ENCODE measurements at places on chromosomes 2 and 18.

- DNase-seq, result peak; percentile 52
These were observed 83.0 kb upstream of the CHRNA1 start for GRCh38 chr2:174846941-174847938.

DNA sequence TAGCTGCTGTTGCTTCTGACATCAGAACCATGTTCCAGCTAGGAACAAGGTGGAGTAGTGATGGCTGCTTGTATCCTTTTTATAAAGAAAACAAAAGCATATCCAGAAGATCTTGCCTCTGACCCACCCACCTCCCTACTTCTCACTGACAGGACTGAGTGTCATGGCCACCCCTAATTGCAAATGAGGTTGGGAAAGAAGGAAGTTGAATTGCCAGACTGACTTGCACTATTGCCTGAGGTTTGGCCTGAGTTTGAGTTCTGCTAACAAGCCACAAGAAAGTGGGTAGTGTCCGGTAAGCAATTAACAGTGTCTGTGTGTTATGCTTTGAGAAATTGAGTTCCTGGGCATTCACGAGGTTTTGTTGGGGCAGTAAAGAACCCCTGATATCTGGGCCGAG lies 22.8 kb downstream of the SGPP2 start:
- no peak for DNase-seq

DNA sequence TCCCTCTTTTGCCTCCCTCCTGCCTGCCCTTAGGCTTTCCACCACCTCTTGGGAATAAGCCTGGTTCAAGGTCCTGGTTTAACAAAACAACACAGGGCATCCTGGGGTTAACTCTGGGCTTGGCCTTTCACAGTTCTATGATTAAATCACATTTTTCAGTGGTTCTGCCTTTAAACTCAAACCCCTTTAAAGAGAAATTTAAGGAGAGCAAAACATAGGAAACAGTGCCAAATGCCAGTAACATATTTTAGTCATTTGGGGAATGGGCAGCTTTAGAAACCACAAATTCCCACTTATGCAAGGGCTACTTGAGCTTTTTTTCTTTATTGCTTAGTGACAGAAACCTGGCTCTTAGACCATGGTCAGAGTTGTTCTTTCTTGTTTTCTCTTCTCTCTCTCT lies 112.2 kb upstream of the FZD5 start:
- DNase-seq, result peak; percentile 74

GRCh38 chr2:217897816-217898806 lies 104.7 kb downstream of the TNS1 start:
- no peak for DNase-seq

DNA sequence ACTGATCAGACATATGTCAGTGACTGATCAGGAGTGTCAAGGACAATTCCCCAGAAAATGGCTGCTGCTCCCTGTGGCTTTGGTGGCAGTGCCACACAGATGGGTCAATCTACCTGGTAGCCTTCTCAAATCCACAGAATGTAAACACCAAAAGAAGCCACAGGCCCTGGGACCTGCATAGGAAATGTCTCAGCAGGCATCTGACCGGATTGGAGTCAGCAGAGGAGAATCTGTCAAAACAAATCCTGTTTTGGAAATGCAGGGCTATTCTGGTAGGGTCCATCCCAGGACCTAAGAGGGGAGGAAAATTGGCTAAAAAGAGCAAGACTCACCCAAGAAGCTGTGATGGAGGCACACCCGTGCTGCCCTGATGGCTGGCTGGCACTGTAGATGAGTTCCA lies 189.7 kb downstream of the TMEM247 start:
- DNase-seq, result no peak

GRCh38 chr2:175036582-175037018 lies 31.4 kb upstream of the CHN1 start:
- no peak for DNase-seq

DNA sequence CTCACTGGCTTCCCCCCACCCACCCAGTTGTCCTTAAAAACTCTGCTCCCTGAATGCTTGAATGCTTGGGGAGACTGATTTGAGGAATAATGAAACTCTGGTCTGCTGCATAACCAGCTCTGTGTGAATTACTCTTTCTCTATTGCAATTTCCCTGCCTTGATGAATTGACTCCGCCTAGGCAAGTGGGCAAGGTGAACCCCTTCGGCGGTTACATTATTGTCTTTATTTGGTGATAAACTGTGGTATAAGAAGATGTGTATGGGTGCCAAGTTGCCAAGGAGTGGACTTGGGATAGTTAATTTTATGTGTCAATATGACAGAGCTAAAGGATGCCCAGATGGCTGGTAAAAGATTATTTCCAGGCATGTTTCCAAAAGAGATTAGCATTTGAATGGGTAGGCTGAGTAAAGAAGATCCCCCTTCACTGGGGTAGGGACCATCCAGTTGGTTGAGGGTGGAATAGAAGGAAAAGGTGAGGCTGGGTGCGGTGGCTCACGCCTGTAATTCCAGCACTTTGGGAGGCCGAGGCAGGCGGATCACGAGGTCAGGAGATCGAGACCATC lies 98.5 kb upstream of the HAAO start:
- DNase-seq, result no peak

- DNase-seq, result no peak
These were observed 45.8 kb downstream of the DNAJC10 start for GRCh38 chr2:182761903-182762302.

- DNase-seq, result peak; percentile 36
These were observed 5.9 kb upstream of the SLC8A1 start for GRCh38 chr2:40457837-40458236.

- DNase-seq, result peak; percentile 31
These were observed 49.7 kb upstream of the ODC1 start for GRCh38 chr2:10497797-10498251.

DNA sequence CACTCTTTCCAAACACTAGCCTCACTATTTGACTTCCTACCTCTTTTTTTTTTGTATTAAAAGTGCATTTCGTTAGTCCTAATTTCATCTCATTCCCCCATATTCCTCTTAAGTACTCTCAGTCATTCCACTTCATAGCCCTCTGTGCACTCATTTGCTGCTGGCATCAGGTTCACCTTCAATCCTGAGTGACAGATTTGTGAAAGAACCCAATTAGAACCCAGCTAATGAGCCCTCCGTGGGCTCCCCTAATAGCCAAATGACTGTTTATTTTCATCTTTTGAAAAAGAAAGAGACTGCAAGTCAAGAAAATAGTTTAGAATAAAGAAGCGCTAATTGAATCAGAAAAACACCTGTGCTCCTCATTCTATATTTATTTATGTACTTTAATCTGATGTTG lies 512.1 kb upstream of the LRATD1 start:
- no peak for DNase-seq

GRCh38 chr2:223884399-223884798 lies 47.0 kb upstream of the AP1S3 start:
- DNase-seq, result no peak

DNA sequence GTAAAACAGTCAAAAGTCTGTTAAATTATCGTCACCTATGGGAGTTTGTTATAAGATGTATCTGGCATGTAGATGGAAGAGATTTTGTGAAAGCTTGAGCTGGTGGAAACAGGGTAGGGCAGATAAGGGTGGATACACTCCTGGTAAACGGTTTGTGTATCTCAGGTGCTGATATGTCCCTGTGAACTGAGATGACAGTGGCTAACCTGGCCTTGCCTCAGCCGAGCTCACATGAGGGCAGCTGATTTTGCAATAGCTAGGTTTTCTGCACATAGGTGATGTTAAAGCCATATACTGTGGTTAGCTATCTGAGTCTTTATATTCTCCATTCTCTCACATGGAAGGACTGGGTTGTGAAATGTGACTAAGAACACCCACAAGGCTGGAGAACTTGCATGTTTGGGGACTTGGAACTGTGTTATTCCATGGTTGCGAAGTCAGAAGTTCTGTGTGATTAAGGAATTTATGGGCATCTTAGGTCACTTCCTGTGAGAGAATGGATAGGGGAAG lies 205.1 kb downstream of the TPGS2 start:
- DNase-seq, result no peak

DNA sequence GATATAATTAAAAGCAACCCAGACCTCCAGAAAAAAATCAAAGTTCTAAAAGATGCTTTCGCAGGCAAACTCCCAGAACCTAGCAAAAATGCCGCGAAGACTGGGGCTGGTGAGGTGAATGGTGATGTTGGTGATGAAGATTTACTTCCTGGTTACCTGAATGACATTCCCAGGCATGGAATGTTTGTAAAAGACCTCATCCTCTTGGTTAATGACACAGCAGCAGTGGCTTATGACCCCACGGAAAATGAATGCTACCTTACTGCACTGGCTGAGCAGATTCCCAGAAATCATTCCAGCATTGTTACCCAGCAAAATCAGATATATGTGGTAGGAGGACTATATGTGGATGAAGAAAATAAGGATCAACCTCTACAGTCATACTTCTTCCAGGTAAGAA lies 994 bp downstream of the KLHL41 start:
- DNase-seq, result no peak

DNA sequence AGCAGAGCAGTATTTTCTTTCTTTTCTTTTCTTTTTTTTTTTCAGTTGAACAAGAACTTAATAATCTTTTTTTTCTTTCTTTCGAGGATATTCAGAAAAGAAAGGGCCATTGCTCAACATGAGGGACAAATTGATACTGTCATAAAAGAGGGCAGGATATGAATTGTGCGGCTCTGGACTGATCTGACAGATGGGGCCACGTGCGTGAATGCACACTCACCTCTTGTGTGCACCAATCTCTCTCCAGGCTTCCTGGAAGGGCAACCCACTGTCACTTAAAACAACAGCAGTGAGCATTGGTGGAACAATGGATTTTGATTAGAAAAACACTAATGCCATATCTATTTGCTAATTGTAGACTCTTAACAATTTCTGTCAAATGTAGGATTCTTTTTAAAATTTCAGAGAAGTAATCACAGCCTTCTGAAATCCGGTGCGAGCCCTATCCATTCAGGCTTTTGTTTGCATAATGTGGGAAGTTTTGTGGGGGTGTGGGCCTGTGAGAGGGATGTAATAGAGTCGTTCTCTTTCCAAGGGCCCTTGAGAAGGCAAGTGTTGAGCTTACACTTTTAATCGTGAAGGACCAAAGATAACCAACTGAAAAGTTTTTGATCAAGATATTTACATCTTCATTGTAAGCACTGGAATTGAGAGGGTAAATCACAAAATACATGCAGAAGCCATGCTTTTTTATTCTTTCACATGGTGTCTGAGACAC lies 298.8 kb downstream of the SP3 start:
- DNase-seq, result no peak

DNA sequence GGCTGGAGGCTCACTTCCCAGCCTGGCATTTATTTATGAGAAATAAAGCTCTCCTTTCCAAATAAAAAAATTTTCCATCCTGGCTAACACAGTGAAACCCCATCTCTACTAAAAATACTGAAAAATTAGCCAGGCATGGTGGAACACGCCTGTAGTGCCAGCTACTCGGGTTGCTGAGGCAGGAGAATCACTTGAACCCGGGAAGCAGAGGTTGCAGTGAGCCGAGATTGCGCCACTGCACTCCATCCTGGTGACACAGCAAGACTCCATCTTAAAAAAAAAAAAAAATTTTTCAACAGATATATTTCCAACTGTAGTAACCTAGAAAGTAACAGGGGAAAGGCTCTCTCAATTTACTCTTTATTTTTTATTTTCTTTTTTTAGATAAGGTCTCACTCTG lies 6.1 kb upstream of the PCBP1 start:
- no peak for DNase-seq

- DNase-seq, result no peak
These were observed 98.7 kb downstream of the TCF4 start for GRCh38 chr18:55489034-55489986.

DNA sequence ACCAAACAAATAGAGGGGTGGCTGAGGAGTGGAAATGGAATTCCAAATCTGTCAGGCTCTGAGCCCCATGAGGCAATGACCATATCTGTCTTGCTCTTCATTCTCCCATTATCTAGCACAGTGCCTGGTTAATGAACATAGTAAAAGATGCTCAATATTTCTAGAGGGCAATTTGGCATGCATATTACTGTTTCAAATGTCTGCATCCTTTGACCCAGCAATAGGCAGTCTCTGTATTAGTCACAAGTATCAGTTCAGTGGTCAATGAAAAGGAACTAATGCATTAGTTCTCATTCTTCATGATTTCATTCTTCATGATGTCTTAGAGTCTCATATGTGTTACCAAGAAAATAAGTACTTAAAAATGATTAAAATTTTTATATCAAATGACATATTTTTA lies 28.4 kb upstream of the MALL start:
- no peak for DNase-seq

DNA sequence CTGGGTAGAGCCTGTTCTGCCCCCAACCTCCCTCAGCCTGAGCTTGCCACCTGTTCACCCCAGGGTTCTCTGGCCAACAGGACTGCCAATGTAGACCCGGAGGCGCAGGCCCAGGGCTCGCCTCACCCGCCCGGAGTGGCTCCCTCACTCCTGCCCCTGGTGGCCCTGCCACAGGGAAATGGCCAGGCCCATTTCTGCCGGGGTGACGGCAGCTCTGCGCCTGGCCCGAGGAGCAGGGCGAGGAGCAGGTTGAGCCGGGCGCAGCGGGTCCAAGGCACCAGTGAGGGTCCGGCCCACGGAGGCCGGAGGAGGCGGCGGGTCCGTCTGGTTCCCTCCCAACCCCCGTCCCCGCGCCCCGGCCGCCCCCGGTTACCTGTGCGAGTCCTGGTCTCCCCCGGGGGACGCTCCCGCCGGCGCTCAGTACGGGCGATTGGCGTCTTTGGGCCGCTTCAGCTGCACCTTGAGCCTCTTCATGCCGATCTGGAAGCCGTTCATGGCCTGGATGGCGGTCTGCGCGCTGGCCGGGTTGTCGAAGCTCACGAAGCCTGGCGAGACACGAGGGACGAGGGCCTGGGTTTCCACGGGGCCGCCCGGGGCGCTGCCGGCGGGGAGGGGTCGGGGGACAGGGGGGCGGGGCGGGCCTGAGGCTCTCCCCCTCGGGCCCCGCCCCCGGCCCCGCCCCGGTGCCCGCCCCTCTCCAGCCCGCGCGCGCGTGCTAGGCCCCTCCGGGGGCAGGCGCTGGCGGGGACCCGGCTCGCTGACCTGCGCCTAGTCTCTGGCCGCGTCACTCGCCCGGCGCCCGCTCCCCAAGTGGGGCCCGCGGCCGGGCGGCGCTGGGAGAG lies 312.0 kb downstream of the CELF4 start:
- no peak for DNase-seq

DNA sequence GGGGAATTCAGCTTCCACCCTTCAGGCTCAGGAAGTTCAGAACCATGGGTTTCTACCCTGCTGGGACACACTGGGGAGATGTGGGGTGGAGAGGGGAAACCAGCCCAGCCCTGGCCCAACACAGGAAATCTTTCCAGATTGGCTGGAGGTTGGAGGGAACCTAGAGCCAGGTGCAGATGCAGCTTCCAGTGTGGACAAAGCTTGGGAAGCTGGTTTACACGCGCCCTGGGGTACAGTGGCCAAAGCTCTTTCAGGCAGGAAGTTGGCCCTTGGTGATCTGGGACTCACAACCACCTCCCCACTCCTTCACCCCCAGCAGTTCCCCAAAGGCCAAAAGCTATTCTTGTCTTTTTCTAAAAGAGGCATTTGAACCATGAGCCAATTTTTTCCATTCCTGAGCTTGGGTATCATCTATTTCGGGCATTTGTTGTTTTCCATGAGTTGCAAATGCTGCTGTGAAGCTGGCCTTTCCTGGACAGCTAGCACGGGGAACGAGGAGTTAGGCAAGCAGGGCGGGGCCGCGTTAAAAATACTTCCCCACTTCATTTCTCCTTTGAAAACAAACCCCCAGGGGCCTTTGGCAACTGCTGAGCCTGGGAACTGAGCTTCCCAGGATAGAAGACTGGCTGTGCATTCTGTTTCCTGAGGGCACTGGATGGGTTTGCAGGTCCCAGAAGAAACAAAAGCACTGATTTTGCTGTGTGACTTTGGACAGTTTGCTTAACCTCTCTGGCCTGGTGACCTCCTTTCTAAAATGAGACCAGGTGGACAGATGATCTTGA lies 3.1 kb upstream of the ARID5A start:
- peak; percentile 97 for DNase-seq

GRCh38 chr2:178860551-178860950 lies 53.3 kb upstream of the TTN start:
- DNase-seq, result no peak
